ENCODE measurements at places on chromosomes 5 and 9. TPM values are rescaled to one million over a fixed set of nuclear protein-coding genes. Genes with fewer than 3 reads are reported as not detected.

PHF24 gene
- 0.39 TPM for total RNA-seq

PGM5 gene
- 17.6 TPM for total RNA-seq

IRX1 gene
- not detected for total RNA-seq

PAIP2 gene
- 79.3 TPM for total RNA-seq

TAL2 gene
- not detected for total RNA-seq

NFIL3 gene
- total RNA-seq = 179 TPM

CNTNAP3 gene
- 7.9 TPM for total RNA-seq

C5orf52 gene
- not detected for total RNA-seq

SHISAL2B gene
- total RNA-seq = not detected

- no peak for DNase-seq
Measured at GRCh38 chr9:101354143-101354764, 30.6 kb downstream of the BAAT start.

GRCh38 chr9:111037356-111037707 lies 938 bp downstream of the LPAR1 start:
- DNase-seq = no peak

DNA sequence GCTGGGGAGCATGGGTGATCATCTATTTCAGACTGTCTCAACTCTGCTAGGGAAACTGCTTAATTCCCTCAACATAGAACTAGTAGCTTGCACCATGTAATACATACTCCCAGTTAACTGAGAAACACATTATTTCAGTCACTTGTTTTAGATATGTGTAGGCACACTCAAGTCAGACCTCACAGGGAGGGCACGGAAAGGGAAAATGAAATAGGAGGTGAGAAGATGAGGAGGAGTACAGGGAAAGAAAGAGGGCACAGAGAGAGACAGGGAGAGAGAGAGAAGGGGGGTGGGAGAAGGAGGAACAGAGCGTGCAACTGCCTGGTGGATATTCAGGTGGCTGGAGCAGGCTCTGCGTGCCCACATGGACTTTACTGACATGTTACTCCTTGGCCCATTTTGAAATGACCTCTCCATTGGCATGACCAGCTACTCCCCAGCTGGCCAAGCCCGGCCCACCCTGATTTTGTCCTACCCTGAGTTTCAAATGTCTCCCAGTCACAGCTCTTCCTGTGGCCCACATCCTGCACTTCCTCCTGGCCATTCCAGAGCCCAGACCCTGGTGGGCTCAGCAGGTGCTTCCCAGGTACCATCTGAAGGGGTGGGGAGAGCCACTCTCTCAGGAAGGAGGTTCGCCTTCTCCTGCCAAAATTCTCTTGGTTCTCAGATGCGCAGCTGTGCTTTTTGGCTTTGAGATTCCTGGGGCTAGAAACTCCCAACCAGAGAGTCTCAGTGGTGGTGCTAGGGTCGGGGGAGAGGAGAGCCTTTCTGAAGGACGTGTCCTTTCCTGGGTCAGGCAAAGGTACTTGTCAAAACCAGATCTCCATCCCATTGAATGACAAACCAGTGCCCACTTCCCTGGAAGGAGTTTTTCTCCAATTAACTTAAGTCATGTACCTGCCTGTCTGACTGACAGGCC lies 229.4 kb downstream of the FSTL4 start:
- peak; percentile 49 for DNase-seq

GRCh38 chr5:35990941-35991611 lies at the start of gene UGT3A1:
Gene UGT3A1, minus strand, starts transcription at chr5:35991390. Its CDS starts 150 bp downstream, at chr5:35991240.
- DNase-seq = no peak

GRCh38 chr5:124341066-124341858 lies 405.2 kb downstream of the ZNF608 start:
- DNase-seq = no peak

GRCh38 chr5:159104051-159104651 lies 4.4 kb upstream of the EBF1 start:
- no peak for DNase-seq

- no peak for DNase-seq
Measured at GRCh38 chr9:75850459-75851200, 39.8 kb upstream of the PCSK5 start.

GRCh38 chr9:129285382-129285781 lies 107.3 kb upstream of the IER5L start:
- DNase-seq = no peak

- DNase-seq = no peak
Measured at GRCh38 chr5:107274571-107274970, 396.2 kb downstream of the EFNA5 start.

DNA sequence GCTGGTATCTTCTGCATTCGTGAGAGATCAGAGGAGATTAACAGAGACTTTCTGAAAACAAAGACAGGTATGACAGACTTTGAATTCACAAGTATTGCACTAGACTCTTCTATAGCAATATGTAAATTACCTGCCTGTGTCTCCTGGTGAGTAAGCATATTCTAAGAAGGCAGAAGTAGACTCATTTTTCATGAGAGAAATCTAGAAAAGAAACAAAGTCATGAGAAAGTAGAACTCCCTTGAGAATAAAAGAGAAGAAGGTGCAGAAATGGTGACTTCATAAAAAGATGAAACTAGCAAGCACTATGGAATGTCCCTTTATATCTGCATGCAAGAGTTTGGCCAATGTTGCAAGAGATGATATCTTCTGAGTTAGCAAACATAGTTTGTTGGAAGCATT lies 419.8 kb downstream of the DMRT2 start:
- DNase-seq = no peak

DNA sequence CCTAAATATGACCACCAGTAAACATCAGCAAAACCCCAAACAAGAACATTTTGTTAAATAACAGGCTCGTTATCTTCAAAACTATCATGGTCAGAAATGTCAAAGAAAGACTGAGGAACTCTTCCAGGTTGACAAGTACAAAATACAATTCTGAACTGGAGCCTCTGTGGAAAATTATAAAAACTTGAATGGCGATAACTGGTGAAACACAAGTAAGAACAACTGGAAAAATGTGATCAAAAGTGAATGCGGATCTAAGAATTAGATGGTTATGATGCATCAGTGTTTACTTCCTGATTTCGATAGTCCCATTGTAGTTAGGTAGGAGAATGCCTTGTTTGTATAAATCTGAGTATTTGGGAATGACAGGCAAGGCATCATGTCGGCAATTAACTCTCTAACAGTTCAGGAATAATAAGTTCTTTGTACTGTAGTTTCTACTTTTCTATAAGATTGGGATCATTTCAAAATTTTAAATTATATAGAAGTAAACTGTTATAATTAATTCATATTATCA lies 740.2 kb upstream of the DMAC1 start:
- DNase-seq = no peak
